ENCODE measurements at places on chromosomes 1 and 21. TPM values are rescaled to one million over a fixed set of nuclear protein-coding genes. Genes with fewer than 3 reads are reported as not detected.

DNA sequence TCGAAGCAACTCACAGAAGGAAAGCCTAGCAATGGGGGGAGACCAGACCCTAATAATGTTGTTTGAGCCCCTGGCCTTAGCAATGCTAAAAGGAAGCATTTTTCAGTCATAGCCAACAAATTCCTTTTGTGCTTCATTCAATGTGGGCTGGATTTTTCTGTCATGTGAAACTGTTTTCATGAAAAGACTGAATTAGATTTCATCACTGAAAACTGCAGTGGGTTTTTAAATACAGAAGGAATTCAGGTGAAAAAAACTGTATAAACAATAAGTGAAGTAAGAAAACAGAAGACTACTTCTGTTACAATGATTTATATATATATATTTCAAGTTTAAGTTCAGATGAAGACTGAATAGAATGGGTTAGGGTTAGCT, 204.8 kb downstream of the SMYD3 start:
- no peaks in the 10 kb centered on the region for H3K27me3 ChIP-seq
- H3K4me3 ChIP-seq = no peak overlapping the region
- H3K4me1 ChIP-seq = no peaks in the 10 kb centered on the region
- no peak overlapping the region for H3K27ac ChIP-seq
- no peak for DNase-seq

- DNase-seq = no peak
- no peaks in the 10 kb centered on the region for H3K36me3 ChIP-seq
- no peaks in the 10 kb centered on the region for H3K4me1 ChIP-seq
- H3K27me3 ChIP-seq = peaks cover 63% of the 10 kb centered on the region
- no peak overlapping the region for H3K4me3 ChIP-seq
These were observed 47.8 kb upstream of the SYT6 start for GRCh38 chr1:114201486-114201885.

DNA sequence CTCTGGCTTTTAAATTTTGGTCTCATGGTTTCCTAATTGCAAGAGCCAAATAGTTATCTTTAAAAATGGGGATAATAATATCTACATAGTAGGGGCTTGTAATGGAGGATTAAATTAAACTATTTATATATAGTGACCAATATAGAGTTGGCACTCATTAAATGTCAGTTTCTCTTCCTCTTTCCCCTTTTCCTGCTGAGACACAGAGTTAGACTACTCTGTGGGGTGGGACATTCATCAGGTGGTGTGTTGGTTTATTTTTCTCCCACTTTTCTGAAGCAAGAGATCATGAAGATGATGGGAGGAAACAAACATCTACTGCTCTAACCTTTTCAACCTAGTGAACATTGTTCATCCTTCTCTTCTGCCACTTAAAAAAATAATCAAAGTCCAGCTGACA, 17.3 kb upstream of the RAP1A start:
- H3K36me3 ChIP-seq = peaks cover 9% of the 10 kb centered on the region
- peak overlapping the region; percentile 96 for H3K27ac ChIP-seq
- no peak for DNase-seq
- H3K27me3 ChIP-seq = no peaks in the 10 kb centered on the region

- no peak for DNase-seq
- no peaks in the 10 kb centered on the region for H3K4me1 ChIP-seq
- H3K4me3 ChIP-seq = no peak overlapping the region
These were observed 21.5 kb upstream of the COL11A1 start for GRCh38 chr1:103129796-103130195.

DNA sequence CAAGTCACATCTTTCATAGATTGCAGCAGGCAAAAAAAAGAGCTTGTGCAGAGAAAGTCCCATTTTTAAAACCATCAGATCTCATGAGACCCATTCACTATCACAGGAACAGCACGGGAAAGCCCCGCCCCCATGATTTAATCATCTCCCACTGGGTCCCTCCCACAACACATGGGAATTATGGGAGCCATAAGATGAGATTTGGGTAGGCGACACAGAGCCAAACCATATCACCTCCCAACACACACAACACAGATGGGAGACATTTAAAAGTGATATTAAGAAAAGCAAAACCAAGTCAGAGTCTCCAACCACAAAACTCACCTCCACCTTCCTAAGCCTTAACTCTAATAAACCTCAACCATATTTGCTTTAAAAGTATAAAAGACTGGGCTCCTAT, 61.5 kb upstream of the TIAM1 start:
- H3K4me3 ChIP-seq = no peak overlapping the region
- peaks cover 2% of the 10 kb centered on the region for H3K4me1 ChIP-seq
- H3K27me3 ChIP-seq = peaks cover 5% of the 10 kb centered on the region
- H3K36me3 ChIP-seq = no peaks in the 10 kb centered on the region
- DNase-seq = no peak
- no peak overlapping the region for H3K27ac ChIP-seq

DNA sequence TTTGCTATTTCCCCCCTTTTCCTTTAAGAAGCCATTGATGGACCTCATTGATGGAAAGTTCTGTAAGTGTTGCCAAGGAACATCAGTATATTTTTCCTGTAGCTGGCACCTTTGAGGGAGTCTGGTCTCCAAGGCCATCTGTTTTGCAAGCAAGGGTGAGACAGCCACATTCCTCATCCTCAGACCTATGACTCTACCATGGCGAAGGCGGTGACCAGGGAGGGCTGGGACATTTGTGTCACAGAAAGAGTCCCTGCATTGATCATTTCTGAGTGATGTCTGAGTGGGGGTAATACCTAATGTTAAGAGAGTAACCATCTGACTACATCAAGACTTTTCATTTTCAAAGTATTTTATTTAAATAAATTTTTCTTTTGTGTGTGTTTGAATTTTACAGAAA, 35.4 kb downstream of the KIAA0040 start:
- peaks cover 38% of the 10 kb centered on the region for H3K36me3 ChIP-seq
- peaks cover 28% of the 10 kb centered on the region for H3K4me1 ChIP-seq
- H3K27ac ChIP-seq = no peak overlapping the region
- DNase-seq = no peak
- H3K4me3 ChIP-seq = no peak overlapping the region
- peaks cover 14% of the 10 kb centered on the region for H3K27me3 ChIP-seq

The NBPF6 gene
- not detected for total RNA-seq

The CCDC17 gene
- total RNA-seq = 3.9 TPM
